ENCODE measurements at places on chromosomes 1 and 21.

- DNase-seq: no peak
Measured at GRCh38 chr21:25428537-25428936, 178.7 kb downstream of the MRPL39 start.

GRCh38 chr1:206435445-206435844 is 34.8 kb upstream of the IKBKE start:
- DNase-seq: no peak

GRCh38 chr21:25412100-25412499 is 195.2 kb downstream of the MRPL39 start:
- no peak for DNase-seq

DNA sequence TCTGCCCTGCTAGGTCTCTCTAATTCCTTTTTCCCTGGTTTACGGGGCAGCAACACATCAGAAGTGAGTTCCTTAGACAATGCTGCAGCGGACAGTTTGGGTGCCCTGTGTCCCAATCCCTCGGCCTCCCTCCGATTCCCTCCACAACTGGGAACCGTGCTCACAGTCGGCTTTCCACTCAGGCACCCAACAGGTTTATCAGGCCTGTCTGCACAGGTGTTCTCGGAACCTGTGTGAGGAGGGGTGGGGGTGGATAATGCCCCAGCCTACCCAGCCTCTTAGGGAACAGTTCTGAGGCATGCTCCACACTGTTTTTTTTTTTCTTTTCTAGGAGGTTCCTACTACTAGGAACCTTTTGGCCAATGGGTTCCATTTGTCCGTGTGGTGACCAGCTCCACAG is 131.2 kb downstream of the DISC1 start:
- DNase-seq: no peak

DNA sequence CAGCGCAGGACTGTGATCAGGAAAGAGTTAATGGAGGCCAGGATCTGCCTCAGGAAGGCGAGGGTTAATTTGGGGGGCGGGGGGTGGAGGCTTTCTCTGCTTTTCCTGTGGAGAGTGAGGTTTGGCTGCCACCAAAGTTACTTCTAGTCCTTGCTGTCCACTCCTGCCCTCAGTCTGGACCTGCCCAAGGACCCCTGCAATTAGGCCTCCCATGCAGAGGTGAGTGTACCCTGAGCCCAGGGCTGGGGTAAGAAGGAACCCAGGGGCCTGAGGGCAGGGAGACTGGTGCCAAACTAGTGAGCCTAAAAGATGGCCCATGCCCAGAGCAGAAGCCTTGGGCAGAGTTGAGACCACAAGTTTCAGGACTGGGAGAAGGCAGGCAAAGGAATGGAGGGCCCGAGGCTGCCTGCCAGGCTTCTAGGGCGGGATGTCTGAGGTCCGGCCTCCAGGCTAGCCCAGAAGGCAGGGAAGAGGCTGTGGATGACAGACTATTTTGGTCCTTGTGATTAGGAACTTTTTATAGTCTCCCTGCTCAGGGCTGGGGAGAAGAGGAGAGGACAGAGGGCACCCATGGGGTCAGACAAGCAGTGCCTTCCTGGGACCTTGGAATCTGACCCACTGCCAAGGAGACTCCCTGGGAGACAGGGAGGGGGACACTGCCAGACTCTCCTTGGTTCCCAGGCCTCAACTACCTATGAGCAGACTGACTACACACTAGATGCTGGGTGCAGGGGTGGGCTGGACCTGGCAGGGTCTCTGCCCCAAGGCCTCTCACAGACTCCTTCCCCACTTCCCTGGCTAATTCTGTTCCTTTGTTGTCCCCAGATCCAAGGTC is at the start of gene FAM110D:
Gene FAM110D, plus strand, starts transcription at position 172 of the 835 bp plus-strand sequence. CDS start 2,213 bp downstream, outside the sequence.
- no peak for DNase-seq

DNA sequence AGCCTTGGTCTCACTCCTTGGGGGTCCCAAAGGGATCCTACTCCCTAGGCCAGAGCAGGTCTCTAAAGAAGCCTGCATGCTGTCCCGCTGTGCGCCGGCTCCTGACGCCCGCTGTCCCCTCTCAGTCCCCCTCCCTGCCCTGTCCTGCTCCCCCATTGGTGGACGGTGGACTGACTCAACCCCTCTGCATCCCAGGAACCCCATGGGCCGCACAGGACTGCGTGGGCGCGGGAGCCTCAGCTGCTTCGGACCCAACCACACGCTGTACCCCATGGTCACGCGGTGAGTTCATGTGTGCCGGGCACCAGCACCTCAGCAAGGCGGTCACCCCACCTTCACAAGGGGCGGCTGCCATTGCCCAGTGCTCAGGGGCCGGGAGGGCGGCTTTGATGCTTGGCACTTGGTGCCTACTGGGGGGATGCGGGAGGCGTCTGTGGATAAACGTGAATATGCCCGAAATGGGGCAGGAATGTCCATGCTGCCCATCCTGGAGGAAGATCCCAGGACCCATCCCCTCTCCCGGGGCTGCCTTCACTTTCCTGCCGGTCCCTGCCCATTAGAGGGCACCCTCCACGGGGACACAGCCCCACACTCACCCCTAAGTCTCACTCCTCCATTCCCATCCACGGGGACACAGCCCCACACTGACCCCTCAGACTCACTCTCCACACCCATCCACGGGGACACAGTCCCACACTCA is 20.2 kb upstream of the LRRC3 start:
- peak; percentile 34 for DNase-seq

GRCh38 chr1:219422811-219423598 is 189.9 kb downstream of the ZC3H11B start:
- DNase-seq: no peak

GRCh38 chr1:111851552-111851951 is 95.9 kb downstream of the DDX20 start:
- DNase-seq: no peak

DNA sequence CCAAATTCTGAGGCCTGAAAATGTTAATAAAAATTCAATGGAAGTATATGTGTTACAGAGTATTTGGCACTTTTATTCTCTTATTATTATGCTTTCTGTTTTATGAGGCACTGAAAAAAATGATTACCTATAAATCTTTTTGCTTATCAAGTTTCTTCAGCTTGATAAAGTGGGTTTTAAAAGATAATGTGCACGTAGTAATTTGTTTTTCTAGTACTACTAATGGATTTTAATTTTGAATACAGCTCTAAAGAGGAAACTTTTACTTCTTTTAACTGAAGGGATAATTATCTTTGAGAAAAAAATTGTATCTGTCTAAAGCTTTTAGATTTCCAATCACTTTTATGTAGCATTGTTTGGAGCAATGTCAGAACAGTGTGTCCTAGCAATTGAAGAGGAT is 211.4 kb upstream of the L1TD1 start:
- no peak for DNase-seq

DNA sequence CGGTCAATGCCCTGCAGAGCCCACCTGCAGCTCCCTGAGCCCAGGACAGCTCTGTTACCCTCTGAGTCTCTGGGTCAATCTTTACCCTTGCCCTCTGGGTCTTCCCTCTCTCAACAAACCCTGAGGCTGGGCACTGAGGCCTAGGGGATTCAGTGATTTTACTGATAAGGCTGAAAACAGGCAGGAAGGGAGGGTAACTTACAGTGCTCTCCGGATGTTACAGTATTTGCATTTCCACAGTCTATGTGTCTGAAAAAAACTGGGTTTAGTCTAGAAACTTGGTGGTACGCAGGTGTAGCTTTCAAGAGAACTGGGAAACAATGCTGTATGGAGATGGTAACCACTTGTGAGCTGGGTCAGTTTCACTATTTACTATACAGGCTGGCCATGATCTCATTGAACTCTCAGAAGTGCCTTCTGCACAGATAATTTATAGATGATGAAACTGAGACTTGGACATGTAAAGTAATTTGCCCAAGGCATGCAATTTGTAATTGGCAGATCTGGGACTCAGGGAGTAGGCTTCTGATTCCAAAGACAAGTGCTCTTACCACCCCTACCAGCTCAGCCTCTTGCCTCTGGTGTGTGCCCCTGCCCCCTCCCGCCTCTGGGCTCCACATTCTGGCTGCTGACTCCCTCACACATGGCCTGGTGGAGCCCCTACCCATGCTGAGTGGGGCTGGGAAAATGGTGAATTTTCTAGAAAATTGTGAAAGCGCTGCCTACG is 48.8 kb downstream of the TENT5C start:
- DNase-seq: no peak

- no peak for DNase-seq
Measured at GRCh38 chr21:44010429-44010828, 1.7 kb upstream of the TRAPPC10 start.

- no peak for DNase-seq
Measured at GRCh38 chr1:231628207-231628876, 1.8 kb downstream of the DISC1 start.

DNA sequence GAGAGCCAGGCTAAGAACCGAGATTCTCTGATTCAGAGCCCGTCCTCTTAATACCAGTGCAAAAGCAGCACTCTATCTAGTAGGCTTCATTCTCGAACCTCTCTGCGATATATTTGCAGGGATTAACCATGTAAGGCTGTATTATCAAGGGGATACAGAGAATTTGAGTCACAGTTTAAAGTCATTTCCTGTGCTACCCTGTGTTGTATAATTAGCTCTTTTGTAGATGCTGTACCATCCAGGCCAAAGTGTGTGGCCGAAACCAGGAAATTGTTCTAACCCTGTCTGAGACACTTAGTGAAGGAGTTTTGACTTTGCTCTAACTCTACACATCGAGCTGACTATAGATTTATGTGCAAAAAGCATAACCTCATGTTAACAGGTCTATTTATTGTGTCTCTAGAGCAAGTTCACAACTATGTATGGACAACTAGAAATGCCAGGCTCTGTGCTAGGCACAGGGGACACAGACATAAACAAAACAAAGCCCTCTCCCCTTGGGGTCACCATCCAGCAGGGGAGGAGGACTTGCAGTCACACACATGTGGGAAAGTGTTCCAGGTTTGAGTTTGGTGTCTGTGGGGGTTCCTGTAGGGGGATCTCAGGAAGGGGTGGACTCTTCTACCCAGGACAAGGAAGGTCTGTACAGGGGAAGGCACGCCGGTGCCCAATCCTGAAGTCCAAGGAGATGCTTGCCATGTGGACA is 182.2 kb downstream of the DHRS3 start:
- DNase-seq: no peak

DNA sequence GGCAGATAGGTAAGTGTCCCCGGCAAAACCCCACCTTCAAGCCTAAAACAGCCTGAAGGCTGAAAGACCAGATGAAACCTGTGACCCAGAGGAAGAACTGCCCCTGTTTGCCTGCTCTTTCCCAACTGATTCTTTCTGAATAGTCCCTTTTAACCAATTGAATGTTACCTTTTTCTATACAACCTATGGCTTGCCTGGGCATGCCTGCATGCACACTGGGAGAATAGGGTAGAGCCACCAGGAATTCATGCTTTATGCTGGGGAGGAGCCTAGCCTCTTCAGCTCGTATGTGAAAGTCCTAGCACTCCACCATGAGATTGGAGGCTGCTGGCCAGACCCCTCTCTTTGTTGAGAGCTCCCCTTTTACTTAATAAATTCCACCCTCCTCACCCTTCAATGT is 340.0 kb downstream of the PTBP2 start:
- DNase-seq: no peak

DNA sequence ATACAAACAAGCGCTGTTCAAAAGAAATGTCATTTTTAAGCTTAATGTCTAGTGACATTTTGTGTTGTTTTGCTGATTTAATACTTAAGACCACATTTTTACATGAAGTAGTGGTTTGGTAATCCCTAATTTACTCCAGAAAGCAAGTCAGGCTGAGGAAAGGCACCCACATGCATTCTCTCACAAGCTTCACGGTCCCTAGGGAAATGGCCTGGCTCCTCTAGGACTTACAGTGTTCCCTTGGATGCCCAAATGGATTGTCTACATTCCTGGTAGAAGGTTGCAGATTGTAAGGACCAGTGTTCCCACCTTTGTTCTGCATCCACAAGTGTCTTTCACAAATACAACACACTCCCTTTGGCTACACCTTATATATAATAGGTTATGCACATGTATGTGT is 9.5 kb downstream of the GPSM2 start:
- DNase-seq: no peak

GRCh38 chr1:162970021-162970420 is 99.1 kb upstream of the RGS4 start:
- DNase-seq: no peak

GRCh38 chr21:21631961-21632360 is 633.8 kb downstream of the NCAM2 start:
- peak; percentile 41 for DNase-seq

GRCh38 chr1:177385760-177386698 is 215.3 kb downstream of the BRINP2 start:
- DNase-seq: no peak

DNA sequence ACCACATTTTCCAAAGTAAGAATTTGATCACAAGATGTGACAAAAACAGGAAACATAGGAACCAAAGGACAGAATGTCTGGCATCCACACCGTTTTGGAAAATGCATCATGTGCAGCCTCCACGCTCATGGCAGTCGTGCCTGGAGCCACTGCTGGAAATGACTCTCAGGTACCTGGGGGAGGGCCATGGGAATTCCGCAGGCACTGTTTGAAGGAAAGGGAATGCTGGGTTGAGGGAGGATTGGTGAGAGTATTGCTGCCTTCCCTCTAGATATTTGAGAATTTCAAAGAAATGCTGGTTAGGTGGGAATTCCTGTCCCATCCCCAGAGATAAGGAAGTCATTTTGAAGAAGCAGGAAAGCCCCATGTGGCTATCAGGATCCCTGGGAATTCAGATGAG is 10.8 kb downstream of the SLAMF1 start:
- DNase-seq: no peak

DNA sequence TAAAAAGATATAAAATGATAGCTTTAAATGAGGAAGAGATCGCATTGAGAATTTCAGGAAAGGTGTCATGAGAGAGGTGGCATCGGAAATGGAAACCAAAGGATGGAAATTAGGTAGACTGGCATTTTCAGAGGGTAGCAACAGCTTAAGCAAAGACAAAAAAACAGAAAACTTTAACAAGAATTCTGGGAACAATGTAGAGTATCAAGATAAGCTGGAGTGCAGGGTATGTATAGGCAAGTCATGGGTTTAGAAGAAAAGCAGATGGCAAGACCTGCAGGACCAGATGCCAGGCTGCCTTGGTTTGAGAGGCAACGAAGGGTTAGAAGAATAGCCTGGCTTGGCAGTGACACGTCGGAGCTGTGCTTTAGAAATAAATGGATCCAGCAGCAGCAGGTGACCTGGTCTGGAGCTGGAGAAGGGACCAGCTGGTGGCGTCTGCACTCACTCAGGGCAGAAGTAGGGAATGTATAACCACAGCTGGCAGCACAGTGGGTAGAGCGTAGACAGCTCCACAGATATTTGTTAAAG is 149.4 kb upstream of the TIAM1 start:
- no peak for DNase-seq

DNA sequence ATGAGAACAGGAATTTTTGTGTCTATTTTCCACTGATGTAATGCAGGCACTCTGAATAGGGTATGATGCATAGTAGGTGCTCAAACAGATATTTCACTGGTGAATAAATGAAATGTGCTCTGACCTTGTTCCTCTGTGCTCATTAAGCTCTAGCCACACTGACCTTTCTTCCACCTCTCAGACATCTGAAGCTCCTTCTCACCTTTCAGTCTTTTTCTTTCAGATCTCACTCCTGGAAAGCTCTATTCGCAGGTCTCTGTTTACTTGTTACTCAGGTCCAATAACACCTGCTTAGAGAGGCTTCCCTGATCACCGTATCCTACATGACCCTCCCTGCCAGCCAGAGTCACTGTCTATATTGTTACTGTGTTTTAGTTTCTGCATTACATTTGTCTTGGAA is 59.2 kb upstream of the IVNS1ABP start:
- no peak for DNase-seq

- peak; percentile 89 for DNase-seq
Measured at GRCh38 chr1:6603915-6604558, 1.4 kb upstream of the KLHL21 start.

- no peak for DNase-seq
Measured at GRCh38 chr21:26946744-26947446, 20.0 kb downstream of the ADAMTS5 start.

Measured in Right ventricle myocardium superior (tissue), 1 donor.